Stimulated activated naive CD4-positive, alpha-beta T cell treated with Interleukin-2 at 50 U/mL for 16 hours (primary cell): ENCODE measurements at places on chromosomes 12 and 14.
A peak's percentile ranks its signal among the peaks of the same experiment; 100 is the strongest.

GRCh38 chr12:95623554-95624170, 72.4 kb upstream of the USP44 start:
- peak; percentile 6 for DNase-seq

DNA sequence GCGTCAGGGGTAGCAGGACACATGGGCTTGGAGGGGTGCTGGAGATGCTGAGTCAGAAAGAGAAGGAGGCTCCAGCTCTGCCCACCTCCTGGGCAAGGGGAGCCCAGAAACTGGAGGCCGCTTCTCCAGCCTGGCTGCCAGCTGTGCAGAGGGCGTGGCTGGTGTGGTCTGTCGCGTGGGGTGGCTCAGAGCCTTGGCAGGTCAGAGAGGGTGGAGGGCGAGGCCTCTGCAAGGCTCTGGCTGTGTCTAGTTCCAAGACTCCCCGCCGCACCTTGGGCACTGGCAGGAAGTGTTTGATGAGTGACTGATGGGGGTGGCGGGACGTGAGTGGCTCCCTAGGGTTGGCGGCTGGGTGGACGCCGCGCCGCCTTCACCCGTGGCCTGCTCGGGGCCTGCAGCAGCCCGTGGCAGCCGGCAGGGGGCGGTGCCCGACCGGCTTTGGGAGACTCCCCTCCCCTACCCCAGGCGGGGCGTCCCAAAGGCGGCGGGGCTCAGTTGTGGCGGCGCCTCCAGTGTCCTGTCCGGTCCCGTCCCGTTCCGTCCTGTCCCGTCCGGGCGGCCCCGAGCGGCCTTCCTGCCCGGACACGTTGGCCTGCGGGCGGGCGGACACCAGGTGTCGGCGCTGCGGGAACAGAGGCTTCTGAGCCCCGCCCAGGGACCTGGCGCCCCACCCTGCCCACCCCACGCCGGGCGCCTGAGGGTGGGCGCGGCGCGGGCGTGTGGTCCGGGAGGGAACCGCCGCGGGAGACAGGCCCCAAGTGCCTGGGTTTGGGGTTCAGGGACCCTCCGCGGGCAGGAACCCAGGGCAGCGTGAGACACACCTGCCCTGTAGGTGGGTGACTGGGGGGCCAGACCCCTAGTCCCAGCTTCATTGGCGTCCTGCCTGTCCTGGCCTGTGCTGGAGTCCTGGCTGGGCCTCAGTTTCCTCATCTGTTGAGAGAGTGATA, 39.7 kb downstream of the KRT80 start:
- peak; percentile 68 for DNase-seq

DNA sequence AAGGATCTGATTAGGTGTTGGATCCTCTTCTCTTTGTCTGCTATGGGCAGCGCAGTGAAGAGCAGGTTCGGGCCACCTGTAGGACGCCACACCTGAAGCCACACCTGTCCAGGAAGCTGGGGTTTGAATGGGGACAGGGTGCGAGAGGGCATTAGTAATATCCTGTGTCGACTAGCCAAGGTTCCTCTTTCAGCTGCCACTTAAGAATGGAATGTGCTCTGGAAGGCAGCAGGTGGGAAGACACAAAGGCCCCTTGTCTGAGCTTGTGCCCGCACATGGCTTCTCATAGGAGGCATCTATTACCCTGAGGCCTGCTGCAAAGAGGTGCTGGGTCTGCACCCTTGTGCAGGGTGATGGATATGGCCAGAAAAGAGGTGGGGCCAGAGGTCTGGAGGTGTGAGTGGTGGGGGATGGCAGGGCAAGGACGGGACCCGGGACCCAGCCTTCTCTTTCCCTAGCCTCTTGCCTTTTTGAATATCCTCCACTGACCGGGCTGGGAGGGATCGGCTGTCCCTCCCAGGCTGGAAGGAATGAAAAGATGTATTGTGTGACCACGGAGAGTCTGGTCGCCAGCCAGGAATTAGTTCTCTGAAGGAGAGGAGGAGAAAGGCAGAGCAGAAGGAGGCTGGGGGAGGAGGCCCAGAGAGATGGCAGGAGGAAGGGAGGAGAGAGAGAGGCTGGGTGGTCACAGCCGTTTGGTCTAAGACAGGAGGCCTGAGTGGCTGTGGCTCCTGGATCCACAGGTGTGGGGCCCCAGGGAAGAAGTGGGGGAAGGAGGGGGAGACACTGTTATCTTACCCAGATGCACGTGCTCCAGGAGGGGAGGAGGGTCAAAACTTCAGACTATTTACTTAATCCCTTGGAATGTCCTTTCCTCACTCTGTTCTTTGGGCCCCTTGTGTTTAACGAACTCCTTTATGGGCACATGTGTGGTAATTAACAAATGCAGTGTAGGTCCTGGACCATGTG, 101.5 kb downstream of the SMOC1 start:
- DNase-seq, result no peak

DNA sequence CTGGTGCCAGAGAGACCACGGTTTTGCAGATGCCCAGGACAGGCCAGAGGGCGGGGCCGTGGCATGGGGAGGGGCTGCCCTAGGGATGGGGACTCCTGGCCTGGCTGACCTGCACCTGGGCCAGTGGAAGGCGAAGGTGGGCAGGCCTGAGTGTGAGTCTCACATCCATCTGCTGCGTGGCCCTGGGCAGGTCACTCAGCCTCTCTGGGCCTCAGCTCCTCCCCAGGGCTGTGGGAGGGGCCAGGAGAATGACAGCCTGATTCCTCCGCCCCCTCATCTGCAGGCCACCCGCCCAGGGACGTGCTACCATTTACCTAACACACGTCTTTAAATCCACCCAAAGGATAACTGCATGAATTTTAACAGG, 90.9 kb downstream of the GALNT9 start:
- DNase-seq, result no peak

- no peak for DNase-seq
These were observed 240.6 kb downstream of the CPNE8 start for GRCh38 chr12:38664661-38665269.

DNA sequence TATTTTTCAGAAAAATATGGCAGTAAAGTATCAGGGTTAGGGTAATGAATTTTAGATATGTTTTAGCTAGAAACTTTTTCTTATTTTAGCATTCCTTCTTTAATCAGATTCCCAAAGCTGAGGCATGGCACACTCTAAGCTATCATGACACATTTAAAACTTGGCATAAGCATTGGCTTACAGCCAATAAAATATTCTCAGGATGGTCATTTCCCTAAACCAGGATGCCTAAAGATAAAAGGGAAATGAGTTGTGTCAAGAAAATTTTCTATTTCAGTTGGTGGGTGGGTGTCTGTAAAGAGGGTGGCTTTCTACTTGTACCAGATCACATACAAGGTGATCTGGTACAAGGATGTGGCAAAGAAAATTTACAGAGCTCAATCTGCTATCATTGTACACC, 47.8 kb downstream of the PEBP1 start:
- DNase-seq, result no peak

GRCh38 chr12:68334132-68334531, 2.0 kb upstream of the MDM1 start:
- no peak for DNase-seq
